ENCODE measurements at places on chromosomes 16 and 17. TPM values are rescaled to one million over a fixed set of nuclear protein-coding genes. Genes with fewer than 3 reads are reported as not detected.

PSMD11 gene
- total RNA-seq: 212 TPM

SPECC1 gene
- total RNA-seq: 80.8 TPM

SLC35G6 gene
- total RNA-seq: not detected

HSPB9 gene
- total RNA-seq: not detected

MRTFB gene
- 90.5 TPM for total RNA-seq

DNA sequence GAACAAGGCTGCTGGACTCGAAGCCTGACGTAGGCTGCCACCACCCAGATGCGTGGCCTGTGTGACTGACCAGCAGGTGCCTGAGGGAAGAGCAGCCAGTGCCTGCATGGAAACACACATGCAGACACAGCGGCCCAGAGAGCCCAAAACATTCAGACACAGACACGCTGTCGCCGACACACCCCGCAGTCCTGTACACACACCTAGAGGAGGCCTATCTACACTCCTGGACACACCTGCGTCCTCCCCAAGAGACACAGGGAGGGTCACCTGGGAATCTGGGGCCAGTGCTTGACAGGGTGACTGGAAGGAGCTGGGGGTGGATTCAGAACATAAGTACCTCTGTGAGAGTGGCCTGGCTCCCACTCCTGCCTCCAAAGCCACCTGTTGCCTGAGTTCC is 6.1 kb upstream of the TSPOAP1 start:
- no peak overlapping the region for H3K4me3 ChIP-seq
- H3K4me1 ChIP-seq: no peaks in the 10 kb centered on the region
- no peak for DNase-seq
- H3K27ac ChIP-seq: no peak overlapping the region

- 0 out of 2 replicates have a peak, but pooled peaks cover 3% of the 10 kb centered on the region for H3K27me3 ChIP-seq
- no peak overlapping the region for H3K4me3 ChIP-seq
- no peak for DNase-seq
These were observed 205.0 kb upstream of the ASIC2 start for GRCh38 chr17:33498069-33498468.

- DNase-seq: no peak
- no peaks in the 10 kb centered on the region for H3K4me1 ChIP-seq
- H3K27ac ChIP-seq: no peak overlapping the region
These were observed 12.2 kb downstream of the ITGB4 start for GRCh38 chr17:75733471-75733870.

All from Panc1 (cell line).